Right hindlimb (tissue), 1 donor: ENCODE measurements at places on chromosomes 12 and 14.
A peak's percentile ranks its signal among the peaks of the same experiment; 100 is the strongest.

GRCh38 chr14:99759546-99759925, 33.7 kb upstream of the EML1 start:
- no peak for DNase-seq

DNA sequence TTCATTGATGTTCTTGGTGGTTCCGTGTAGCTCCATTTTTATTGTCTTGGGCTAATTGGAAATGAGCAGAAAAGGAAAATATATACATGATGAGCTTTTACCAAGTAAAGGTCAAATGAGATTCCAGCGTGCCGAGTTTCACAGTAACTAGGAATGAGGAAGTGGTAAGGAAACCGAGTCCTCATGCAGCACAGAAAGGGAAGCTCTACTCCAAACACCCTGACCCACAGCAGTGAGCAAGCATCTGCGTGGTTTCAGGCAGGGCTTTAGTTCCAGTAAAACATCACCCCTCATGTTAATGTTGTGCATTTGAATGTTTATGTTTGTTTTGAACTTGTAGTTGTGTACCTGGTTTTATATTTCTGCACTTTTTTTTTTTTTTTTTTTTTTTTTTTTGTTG, 208.0 kb downstream of the SLC41A2 start:
- no peak for DNase-seq

- no peak for DNase-seq
These were observed 17.8 kb downstream of the EIF2S1 start for GRCh38 chr14:67377916-67378315.

DNA sequence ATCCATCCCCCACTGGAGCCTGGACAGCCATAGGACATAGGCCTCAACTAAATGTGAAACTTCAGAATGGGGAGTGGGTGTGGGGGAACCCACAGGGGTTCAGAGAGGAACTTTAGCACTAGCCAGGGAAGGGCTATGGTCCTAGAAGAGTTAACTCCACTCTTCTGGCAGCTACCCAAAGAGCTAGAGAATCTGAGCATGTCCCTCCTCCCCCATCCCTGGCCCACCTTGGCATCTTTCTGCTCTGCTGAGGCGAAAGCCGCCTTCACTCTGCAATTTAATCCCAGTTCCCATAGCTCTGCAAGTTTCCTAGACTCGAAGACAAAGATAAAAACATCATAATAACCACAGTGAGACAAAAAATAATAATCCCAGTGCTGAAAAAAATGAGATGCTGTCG, 214.7 kb upstream of the RTL1 start:
- DNase-seq: peak; percentile 25

DNA sequence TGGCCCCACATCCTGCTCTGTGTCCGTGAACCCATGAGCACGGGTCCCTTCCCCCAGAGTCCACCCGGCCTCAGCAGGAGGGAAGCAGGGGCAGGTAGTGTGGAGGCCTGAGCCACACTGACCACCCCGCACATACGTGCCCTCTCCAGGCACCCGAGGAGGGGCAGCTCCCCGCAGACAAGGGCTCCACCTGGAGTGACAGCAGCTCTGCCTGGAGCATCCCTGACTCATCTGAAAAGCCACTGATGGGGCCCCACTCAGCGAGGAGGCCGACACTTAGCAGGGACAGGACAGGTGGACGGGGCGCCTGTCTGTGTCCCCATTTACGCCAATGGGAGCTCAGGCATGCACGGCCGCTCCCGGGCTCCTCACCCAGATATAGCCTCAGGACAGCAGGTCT, 237.6 kb upstream of the SFSWAP start:
- no peak for DNase-seq

GRCh38 chr12:83067981-83068380, 381.3 kb downstream of the TMTC2 start:
- DNase-seq: no peak
